PC-9 (cell line): ENCODE measurements at places on chromosomes 3 and 15. TPM values are rescaled to one million over a fixed set of nuclear protein-coding genes. Genes with fewer than 3 reads are reported as not detected.

DNA sequence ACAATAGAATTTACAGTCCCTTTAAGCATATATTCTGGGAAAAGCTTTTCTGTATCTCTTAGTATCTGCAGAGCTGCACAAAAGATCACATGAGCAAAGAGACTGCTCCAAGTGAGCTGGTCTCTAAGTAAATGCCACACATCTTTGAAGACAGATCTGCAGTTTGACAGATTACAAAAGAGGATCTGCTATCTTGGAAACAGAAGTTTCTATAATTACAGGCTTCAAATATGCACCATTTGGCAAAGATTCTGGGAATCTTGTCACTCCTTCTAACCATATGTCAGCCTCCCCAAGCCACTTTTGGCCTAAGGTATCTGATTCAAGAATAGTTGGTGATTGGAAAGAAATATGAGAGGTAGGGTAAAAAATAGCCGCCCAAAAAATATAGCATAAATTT lies 9.6 kb upstream of the CFAP44 start:
- H3K36me3 ChIP-seq, result peaks cover 9% of the 10 kb centered on the region; the same call in 1 of the 2 replicates
- no peak overlapping the region for H3K27ac ChIP-seq
- no peak for DNase-seq
- H3K4me3 ChIP-seq, result no peak overlapping the region
- H3K27me3 ChIP-seq, result no peaks in the 10 kb centered on the region

DNA sequence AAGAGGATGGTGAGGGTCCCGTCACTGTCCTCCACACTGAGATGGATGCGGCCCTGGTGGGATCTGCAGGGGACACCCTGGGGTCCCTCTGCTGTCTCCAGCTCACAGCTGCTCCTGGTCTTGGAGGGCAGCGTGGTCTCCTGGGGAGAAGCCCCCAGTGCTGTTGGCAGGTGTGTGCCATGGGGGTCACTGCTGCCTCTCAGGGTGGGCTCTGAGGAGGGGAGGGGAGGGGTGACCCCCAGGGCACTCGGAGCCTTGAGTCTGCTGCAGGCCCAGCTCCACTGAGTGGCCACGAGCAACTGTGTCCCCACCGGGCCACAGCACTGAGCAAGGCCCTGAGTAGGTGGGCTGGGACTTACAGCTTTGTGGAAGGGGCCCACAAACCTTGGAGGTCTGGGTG lies 34.7 kb downstream of the KLHL25 start:
- H3K36me3 ChIP-seq, result no peaks in the 10 kb centered on the region
- no peak overlapping the region for H3K4me3 ChIP-seq
- no peaks in the 10 kb centered on the region for H3K4me1 ChIP-seq
- H3K27ac ChIP-seq, result no peak overlapping the region
- DNase-seq, result no peak

GRCh38 chr3:123410149-123410515 lies 38.8 kb downstream of the ADCY5 start:
- peaks cover 28% of the 10 kb centered on the region for H3K4me1 ChIP-seq
- no peak for DNase-seq
- H3K4me3 ChIP-seq, result no peak overlapping the region
- H3K27ac ChIP-seq, result no peak overlapping the region; the same call in 1 of the 2 replicates
- H3K36me3 ChIP-seq, result no peaks in the 10 kb centered on the region

DNA sequence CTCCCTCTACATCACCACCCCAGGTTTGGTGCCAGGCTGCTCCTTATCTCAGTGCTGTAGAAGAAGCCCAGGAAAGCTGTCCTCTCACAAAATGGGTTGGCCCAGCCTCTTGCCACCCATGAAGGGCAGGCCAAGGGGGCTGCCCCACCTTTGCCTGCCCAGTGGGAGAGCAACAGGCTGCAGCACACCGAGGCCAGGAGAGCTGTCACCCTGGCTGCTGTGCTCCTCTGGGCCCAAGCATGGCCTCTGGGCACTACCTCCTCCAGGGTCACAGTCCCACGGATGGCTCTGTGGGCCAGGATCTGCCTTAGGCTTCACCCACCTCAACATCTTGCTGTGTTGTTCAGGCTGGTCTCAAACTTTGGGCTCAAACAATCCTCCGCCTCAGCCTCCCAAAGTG lies 6.4 kb upstream of the STAB1 start:
- H3K4me3 ChIP-seq, result no peak overlapping the region
- no peak overlapping the region for H3K27ac ChIP-seq
- no peaks in the 10 kb centered on the region for H3K4me1 ChIP-seq
- DNase-seq, result no peak
- H3K36me3 ChIP-seq, result no peaks in the 10 kb centered on the region
- no peaks in the 10 kb centered on the region for H3K27me3 ChIP-seq

The C2CD4A gene
- total RNA-seq, result 0.09 TPM in 1 of 2 replicates, not detected in the other

DNA sequence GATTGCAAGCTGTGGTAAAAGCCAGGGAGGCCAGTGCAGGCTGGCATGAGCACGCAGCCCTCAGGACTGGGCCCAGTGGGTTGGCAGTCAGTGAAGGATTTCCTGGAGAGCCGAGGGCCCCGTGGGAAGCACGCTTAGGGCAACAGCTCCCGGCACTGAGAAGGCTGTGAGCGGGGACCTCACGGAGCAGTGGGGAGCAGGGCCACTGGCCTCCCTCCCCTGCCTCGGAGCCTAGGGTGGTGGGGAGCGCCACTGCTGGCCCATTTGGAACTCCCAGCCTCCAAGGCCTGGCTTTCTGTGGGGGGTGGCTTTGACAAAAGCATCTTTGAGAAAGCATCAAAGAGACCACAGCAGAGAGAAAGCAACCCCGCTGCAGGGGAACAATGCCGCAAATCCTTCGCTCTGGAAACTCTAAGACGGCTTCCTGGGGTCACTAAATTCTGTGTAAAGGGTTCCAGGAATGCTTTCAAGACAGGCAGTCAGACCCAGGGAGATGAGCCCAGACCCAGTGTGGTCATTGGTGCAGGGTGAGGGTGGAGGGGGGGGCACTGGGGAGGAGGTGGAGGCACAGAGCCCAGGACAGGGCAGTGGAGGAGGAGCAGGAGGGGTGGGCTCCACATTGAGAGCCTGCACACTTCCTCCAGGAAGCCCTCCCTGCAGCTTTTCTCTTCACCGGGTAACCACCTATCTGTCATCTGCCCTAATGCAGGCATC lies 9.5 kb upstream of the APBA2 start:
- no peaks in the 10 kb centered on the region for H3K4me1 ChIP-seq
- H3K4me3 ChIP-seq, result no peak overlapping the region
- no peak for DNase-seq

DNA sequence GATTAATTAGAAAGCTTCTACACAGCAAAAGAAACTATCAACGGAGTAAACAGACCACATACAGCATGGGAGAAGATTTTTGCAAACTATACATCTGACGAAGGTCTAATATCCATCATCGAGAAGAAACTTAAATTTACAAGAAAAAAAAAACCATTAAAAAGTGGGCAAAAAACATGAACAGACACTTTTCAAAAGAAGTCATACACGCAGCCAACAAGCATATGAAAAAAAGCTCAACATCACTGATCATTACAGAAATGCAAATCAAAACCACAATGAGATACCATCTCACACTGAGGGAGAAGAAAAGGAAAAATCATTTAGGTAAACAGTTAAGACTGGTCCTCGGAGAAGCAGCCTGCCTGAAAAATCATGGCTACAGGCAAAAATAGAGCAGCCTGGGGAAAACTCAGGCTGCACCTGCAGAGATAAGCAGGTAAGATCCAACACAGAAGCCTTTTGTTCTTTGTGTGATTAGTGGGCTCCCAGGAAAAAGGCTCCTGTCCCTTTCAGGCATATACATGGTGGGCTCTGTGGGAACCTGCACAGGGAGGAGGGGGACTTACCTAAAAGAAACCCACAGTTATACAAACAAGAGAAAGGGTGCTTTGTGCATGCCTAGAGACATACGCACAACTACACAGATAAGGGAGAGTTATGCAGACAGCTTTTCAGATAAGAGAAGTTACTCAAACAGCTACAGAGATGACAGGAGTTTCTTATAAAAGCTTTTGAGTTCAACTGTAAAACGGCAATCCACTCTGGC lies 49.3 kb downstream of the C3orf70 start:
- H3K36me3 ChIP-seq, result no peaks in the 10 kb centered on the region
- H3K27ac ChIP-seq, result no peak overlapping the region
- no peak overlapping the region for H3K4me3 ChIP-seq
- H3K27me3 ChIP-seq, result peaks cover 97% of the 10 kb centered on the region

The IFRD2 gene
- 93.1 and 118 TPM in 2 replicates for total RNA-seq

- H3K27ac ChIP-seq, result no peak overlapping the region
- H3K36me3 ChIP-seq, result no peaks in the 10 kb centered on the region
- H3K4me3 ChIP-seq, result no peak overlapping the region
- H3K4me1 ChIP-seq, result no peaks in the 10 kb centered on the region
These were observed 144.1 kb upstream of the HES1 start for GRCh38 chr3:193991666-193992424.

DNA sequence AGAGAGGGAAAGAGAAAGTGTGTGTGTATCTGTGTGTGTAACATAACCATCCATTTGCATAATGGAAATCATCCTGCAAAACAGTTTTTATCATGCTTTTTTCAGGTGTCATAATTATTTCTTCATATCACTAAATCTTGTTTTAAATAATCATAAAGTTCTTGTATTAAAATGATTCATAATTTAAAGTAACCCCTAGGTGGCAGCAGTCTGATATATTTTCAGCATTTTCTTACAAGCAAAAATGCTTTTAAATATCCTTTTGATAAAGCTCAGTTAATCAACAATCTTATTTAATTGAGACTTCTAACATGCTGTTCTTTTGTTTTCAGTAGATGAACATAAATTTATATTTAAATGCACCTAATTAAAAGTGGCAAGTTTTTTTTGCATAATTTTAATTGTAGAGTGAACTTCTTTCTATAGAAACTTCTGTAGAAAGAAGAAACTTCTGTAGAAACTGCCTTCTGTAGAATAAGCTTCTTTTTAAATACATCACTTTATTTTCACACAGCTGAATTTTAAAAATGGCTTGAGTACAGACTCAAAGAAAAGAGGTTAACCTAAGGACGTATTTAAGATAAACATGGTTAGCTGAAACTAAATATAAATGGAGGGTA lies 72.5 kb downstream of the OPA1 start:
- peaks cover 51% of the 10 kb centered on the region for H3K36me3 ChIP-seq
- H3K4me1 ChIP-seq, result no peaks in the 10 kb centered on the region
- no peaks in the 10 kb centered on the region for H3K27me3 ChIP-seq
- no peak overlapping the region for H3K27ac ChIP-seq
- H3K4me3 ChIP-seq, result no peak overlapping the region
- peak; percentile 70 for DNase-seq

The SERF2 gene
- 612 and 779 TPM in 2 replicates for total RNA-seq

The BCL6 gene
- total RNA-seq, result 37.1 and 42.2 TPM in 2 replicates

DNA sequence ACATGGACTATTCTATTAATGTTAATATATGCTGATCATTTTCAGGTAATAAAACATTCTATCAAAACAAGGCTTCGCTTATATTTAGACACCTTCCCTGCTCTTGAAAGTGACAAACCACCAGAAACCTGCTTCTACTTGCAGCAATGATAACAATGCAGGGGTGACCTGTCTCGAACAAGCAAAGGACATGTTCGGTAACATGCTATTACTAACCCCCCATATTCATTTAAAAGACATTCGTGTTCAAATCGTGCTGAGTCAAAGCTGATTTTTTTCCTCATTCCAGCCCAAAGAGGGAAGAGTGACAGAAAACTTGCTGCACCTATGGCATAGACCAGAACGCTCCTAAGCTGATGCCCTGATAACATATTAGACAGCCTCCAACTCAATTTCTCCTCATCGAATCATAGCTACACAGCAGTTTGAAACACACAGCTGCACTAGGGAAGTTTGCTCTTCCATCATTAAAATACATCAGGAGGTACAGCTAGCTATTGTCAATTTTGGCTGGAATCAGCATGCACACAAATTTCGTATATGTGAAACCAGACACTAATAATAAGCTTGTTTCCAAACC lies 341.5 kb downstream of the FOXP1 start:
- no peaks in the 10 kb centered on the region for H3K36me3 ChIP-seq
- H3K4me1 ChIP-seq, result no peaks in the 10 kb centered on the region
- H3K27ac ChIP-seq, result no peak overlapping the region
- no peaks in the 10 kb centered on the region for H3K27me3 ChIP-seq
- no peak overlapping the region for H3K4me3 ChIP-seq
